ENCODE measurements at places on chromosomes 7 and 10.

- DNase-seq, result no peak
Measured at GRCh38 chr10:99815621-99816020, 33.2 kb downstream of the ABCC2 start.

GRCh38 chr10:78457804-78458482, 424.3 kb downstream of the RPS24 start:
- DNase-seq, result no peak

DNA sequence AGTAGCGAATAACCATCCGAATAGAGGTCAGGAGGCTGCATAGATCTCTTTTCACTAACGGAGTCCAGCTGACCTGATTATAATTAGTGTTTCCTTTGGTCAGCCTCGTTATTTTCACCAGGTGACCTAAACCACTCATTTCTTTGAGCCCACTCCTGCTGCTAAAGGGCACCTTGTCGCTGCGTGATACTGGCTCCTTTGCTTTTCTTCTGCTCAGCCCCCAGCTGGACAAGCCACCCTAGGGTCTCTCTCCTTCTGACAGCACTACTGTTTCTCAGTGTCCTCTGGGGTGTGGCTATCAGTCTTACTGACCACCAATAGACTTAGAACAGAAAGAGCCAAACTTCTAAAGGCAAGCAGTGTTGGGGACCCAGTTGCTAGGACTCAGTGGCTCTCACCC, 2.7 kb upstream of the IGFBP3 start:
- DNase-seq, result no peak

GRCh38 chr7:110448918-110449317, 642.0 kb upstream of the LRRN3 start:
- no peak for DNase-seq

DNA sequence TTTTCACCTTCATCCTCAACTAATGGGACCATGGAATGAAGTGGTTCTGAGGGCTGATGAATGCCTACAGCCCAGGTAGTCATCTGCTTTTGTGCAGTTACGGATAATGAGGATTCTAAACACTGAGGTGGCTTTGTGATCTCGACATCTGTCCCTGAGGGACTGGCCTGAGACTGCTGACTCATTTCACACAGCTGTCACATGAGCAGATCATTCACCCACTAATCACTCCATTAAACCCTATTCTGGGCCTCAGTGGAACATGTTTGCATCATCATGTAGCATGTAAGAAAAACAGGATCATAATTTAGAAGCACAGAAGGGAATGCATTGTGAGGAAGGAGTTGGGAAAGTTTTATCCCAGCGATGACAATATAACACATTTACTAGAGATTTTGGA, 79.4 kb upstream of the FEZF1 start:
- DNase-seq, result no peak

GRCh38 chr7:138075350-138075749, 909 bp upstream of the AKR1D1 start:
- DNase-seq, result no peak

- no peak for DNase-seq
Measured at GRCh38 chr10:94725871-94726270, 36.6 kb upstream of the CYP2C19 start.

DNA sequence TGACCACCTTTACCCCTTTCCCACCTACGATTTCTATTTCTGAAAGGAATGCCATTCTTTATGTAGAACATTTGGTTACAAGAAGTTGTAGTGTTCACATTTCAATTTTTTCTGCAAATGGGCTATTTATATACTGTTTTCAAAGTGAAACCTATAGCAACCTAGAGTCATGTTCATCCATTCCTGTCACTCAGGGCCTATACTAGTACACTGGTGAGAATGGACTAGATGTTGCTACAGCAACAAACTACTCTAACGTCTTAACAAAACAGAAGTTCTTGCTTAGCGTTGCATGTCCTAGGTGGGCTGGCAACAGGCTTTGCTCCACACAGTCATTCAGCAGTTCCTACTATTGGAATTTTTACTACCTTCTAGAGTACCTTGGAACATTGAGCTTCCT, 16.3 kb downstream of the CASD1 start:
- DNase-seq, result no peak

GRCh38 chr10:74930965-74931364, 104.6 kb downstream of the KAT6B start:
- DNase-seq, result no peak

GRCh38 chr7:104267701-104268368, 60.0 kb upstream of the ORC5 start:
- DNase-seq, result no peak

GRCh38 chr10:28996947-28997551, 291.8 kb upstream of the LYZL1 start:
- DNase-seq, result no peak

- no peak for DNase-seq
Measured at GRCh38 chr7:409339-410281, 110.0 kb downstream of the PDGFA start.

DNA sequence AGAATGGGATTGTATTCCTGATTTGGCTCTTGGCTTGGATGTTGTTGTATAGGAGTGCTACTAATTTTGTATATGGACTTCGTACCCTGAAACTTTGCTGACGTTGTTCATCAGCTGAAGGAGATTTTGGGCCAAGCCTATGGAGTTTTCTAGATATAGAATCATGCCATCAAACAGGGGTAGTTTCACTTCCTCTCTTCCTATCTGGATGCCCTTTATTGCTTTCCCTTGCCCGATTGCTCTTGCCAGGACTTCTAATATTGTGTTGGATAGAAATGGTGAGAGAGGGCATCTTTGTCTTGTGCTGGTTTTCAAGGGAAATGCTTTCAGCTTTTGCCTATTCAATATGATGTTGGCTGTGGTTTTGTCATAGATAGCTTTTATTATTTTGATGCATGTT, 92.3 kb downstream of the CCDC7 start:
- no peak for DNase-seq

DNA sequence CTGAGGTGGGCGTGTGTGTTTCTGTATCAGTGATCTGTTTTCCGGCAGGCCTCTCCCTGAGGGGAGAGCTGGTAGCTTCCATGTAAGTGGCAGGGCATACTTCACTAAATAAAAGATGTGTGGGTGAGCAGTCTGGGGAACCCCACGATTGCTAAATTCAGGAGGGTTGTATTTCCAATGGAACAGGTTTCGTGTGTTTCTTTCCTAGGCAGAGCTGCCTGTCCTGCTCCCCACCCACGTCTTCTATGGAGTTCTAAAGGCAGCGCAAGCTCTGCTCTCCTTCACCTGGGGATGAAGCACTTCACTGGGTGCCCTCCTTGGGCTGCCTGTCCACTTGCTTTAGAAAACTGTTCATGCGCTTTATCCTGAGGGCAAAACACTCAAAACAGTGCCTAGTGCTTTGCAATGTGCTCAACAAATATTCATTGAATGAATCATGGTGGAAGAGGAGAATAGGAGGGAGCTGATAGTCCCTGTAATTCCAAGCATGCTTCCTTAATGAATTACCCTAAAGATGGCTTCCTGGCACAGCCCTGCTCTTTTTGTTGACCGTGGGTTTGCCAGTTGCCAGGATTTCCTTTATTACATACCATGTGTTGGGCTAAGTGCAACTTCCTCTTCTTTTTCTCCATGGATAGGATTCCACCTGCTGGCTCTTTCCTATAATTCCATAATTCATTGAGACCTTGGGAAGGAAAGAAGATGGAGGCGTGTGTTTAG, 50.6 kb upstream of the SRPK2 start:
- DNase-seq, result no peak

GRCh38 chr10:48277093-48277492, 2.6 kb upstream of the FRMPD2 start:
- DNase-seq, result no peak

DNA sequence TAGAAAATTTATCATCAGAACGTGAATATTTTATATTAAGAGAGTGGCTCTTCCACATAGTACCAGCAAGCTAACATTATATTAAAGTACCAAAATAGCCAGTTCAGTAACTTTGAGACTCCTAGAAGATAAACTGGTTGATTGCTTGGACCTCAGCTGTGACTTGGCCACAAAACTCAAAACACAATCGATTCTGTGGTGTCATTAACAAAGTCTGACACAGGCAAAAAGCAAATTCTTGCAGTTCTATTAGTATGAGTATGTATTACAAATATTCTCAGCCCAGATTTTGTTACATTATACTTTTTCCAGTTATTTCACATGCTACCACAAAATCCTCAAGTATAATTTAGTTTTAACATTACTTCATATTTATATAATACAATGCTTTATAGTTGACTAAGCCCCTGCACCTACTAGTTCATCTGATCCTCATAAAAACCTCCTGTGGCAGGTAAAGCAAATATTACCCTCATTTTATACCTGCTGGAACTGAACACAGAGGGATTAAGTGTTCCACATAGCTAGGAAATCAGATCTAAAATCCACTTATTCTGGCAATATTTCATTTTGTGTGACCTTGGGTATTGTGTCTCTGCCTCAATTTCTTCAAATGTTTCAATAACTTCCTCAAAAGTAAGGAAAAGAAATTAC, 279.9 kb upstream of the MKLN1 start:
- no peak for DNase-seq

GRCh38 chr7:28410628-28411531, 1.4 kb upstream of the CREB5 start:
- no peak for DNase-seq

DNA sequence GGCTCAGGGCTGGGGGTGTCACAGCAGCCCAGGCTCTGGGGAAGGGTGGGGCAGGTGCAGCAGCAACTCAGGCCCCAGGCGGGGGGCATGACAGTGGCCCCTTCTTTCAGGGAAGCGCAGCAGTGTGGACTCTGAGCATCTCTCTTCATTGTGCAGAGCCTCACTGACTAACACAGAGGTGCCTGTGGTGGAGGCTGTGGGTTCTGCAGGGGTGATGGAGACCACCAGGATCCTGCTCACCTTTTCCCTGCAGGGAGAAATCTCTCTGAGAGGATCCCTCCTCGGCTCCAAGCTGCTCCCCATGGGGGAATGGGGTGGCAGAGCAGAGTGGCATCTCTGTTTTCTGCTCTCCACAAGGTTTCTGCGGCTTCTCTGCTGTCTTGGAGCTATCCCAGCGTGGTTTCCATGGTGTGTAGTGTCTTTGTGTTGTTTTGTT, 37.8 kb upstream of the SHH start:
- DNase-seq, result no peak

GRCh38 chr10:124087672-124088634, 5.4 kb downstream of the CHST15 start:
- DNase-seq, result no peak
